ENCODE measurements at places on chromosomes 16 and 17.

- no peak for DNase-seq
Measured at GRCh38 chr17:14299280-14300141, 1.4 kb upstream of the HS3ST3B1 start.

- no peak for DNase-seq
Measured at GRCh38 chr16:70745536-70746025, 55.4 kb downstream of the VAC14 start.

GRCh38 chr17:82098939-82099763, 1.1 kb upstream of the FASN start:
- no peak for DNase-seq

GRCh38 chr17:50675627-50676026, 32.1 kb downstream of the ANKRD40 start:
- DNase-seq: no peak

DNA sequence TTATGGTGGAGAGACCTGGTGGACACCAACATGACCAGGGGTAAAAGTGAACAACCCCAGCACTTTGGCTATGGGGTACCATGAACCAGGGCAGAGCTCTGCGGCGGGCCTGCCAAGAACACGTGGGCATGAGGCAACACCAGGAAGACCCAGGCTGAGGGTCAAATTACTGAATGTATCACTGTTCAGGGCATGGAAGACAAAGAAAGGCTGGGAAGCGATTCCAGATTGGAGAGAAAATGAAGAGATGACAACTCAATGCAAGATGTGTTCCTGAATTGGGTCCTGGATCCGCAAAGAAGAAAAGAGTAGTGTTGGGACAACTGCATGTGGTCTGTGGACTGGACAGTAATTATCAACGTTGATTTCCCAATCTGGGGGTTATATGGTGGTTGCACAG, 19.8 kb downstream of the SPHK1 start:
- no peak for DNase-seq

DNA sequence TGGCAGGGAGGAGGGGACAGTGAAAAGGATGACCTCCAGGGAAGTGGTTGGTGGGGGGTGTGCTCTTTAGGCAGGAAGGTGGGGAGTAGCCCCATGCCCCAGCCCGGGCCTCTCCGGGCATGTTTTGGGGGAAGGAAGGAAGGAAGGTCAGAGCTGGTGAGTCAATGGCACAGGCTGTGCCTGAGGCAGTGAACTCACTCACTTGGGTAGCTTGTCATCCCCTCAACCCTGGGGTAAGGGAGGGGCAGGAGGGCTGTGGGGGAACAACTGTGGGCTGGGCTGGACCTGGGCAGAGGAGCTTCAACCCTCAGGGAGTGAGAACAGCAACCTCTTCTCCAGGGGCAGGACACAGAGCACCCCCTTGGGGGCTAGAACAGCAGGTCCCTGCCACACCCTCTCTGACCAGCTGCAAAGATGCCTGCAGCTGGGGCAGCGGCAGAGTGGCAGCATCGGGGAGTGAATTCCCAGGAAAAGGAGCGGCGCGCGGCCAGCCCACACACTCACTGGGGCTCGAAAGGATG, 6.3 kb downstream of the CSF3 start:
- DNase-seq: no peak
